ENCODE measurements at places on chromosomes 2 and 18.

- H3K4me3 ChIP-seq = no peak overlapping the region
- DNase-seq = no peak
- H3K27ac ChIP-seq = no peak overlapping the region
- H3K4me1 ChIP-seq = no peaks in the 10 kb centered on the region
- peaks cover 20% of the 10 kb centered on the region for H3K27me3 ChIP-seq
Observed at GRCh38 chr2:129806990-129807389, 172.5 kb upstream of the RAB6C start.

DNA sequence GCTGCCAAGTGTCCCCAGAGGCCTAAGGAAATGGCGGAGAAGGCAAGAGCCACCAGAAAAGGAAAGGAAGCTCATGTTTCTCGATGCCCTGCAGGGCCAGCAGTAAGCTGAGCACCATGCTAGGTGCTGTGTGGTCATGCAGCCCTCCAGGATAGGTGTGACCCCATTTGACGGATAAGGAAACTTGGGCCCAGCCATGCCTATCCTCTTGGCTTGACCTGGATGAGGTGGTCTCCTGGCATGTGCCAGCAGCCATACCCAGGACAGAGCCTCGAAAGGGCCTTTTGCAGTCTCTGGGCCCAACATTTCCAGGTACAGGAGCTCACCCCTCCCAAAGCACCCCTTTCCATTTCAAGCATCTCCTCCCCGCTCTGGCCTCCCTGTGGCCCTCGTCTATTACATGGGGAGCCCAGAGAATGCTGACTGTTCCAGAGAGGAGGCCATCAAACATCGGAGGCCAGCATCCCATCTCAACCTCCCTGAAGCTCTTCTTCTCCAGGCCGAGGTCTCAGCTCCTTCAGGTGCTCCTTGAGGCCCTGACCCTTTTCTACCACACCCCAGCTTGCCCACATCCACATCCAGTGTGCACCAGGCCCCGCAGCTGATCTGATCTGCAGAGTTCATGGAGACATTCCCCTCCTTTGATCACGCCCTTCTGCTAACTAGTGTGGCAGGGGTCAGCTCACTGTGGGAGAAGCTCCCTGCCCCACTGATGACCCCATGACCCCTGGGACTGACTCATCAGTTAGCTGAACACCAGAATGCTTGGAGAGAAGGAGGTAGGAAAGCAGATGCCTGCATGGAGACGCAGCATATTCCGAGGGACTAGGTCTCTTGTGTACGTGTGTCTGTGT, 208.4 kb downstream of the TNS1 start:
- DNase-seq = no peak
- no peaks in the 10 kb centered on the region for H3K36me3 ChIP-seq
- H3K27me3 ChIP-seq = no peaks in the 10 kb centered on the region

DNA sequence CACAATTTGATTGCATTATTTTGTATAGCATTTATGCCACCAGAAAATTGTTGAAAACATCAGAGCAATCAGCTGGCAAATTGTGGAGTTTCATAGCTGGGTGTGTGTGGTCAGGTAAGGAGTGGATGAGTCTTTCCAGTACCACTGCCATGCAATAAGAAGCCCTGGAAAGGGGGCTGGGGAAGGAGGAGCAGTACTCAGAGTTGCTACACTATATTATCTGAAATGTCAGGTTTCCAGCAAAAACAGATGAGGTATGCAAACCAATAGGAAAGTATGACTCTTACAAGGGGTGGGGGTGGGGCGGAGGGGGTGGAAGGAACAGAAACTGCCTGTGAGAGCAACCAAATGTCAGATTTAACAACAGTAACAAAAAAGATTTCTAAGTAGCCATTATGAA, 112.2 kb downstream of the SOS1 start:
- no peak overlapping the region for H3K27ac ChIP-seq
- peaks cover 62% of the 10 kb centered on the region for H3K36me3 ChIP-seq
- peaks cover 10% of the 10 kb centered on the region for H3K4me1 ChIP-seq
- no peaks in the 10 kb centered on the region for H3K27me3 ChIP-seq
- no peak overlapping the region for H3K4me3 ChIP-seq

DNA sequence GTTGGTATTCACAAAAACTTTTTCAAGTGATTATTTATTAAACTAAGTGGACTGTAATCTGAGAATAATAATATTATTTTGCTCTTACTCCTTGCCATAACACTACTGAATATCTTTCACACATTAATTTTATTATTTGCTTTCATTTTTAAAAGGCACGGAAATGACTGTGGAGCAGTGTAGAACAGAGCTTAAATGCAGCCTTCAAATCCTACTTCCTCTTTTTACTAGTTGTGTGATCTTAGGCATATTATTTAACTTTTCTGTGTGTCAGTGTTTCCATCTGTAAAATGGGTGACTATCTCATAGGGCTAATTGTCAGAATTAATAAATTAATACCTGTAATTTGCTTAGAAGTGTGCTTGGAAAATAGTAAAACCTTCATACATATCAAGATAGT, 55.5 kb upstream of the SLC8A1 start:
- no peaks in the 10 kb centered on the region for H3K4me1 ChIP-seq
- peaks cover 3% of the 10 kb centered on the region for H3K27me3 ChIP-seq
- DNase-seq = no peak
- no peak overlapping the region for H3K27ac ChIP-seq
- no peak overlapping the region for H3K4me3 ChIP-seq
- H3K36me3 ChIP-seq = no peaks in the 10 kb centered on the region

DNA sequence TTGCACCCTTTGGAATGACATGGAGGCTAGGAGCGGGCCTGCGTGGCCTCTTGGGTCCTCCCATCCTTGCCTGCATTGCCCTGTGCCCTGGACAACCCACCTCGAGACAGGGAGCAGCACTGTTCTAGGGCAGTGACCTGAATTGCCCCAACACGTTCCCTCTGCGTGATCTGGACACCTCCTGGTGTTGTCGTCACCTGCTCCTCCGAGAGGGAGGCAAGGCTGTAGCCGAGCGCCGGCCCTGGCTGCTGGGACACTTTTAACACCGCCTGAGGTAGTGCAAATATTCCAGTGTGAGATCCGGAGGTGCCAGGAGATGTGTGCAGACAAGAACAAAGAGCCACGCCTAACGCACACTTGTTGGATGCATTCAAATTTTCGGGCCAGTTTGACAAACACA, 131.5 kb downstream of the SMAD7 start:
- H3K36me3 ChIP-seq = peaks cover 4% of the 10 kb centered on the region
- H3K4me3 ChIP-seq = no peak overlapping the region
- no peak overlapping the region for H3K27ac ChIP-seq
- H3K27me3 ChIP-seq = peaks cover 4% of the 10 kb centered on the region

DNA sequence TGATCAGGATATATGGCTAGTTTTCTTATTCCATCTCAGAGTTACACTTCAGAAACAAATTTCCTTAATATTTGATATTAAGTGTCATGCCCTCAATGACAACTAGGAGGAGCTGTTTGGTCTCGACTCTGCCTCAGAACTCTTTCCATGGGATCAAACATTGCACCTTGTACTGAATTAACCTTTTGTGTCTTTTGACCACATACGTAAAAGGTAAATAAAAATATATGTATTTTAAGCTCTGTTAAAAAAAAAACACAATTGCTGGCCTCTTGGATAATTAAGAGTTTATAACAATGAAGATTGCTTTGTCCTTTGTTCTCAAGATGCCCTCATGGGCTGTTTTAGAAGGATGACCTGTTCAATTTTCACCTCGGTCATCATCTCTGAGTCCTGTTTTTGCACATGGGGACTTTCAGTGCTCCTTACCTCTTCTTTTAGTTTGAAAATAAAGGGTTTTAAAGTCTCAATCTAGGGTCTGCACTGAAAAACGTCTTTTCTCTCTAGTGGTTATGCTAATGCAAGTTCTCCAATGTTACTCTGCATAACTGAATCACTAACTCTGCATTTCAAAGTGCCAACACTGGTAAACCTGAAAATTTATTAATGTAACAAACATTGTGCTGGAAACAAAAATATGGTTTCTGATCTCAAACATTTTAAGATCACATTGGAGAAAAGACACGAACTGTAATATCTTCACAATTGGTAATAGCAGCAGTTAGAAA, 18.8 kb upstream of the FN1 start:
- H3K4me3 ChIP-seq = no peak overlapping the region
- H3K36me3 ChIP-seq = no peaks in the 10 kb centered on the region
- no peak for DNase-seq

GRCh38 chr2:234189230-234189629, 138.7 kb downstream of the SPP2 start:
- H3K27me3 ChIP-seq = peaks cover 9% of the 10 kb centered on the region
- no peak overlapping the region for H3K27ac ChIP-seq
- H3K4me1 ChIP-seq = peaks cover 2% of the 10 kb centered on the region
- DNase-seq = no peak
- no peak overlapping the region for H3K4me3 ChIP-seq

- no peak for DNase-seq
- no peak overlapping the region for H3K4me3 ChIP-seq
- H3K27ac ChIP-seq = no peak overlapping the region
- peaks cover 12% of the 10 kb centered on the region for H3K27me3 ChIP-seq
Observed at GRCh38 chr18:74569401-74569800, 28.3 kb upstream of the ZNF407 start.

DNA sequence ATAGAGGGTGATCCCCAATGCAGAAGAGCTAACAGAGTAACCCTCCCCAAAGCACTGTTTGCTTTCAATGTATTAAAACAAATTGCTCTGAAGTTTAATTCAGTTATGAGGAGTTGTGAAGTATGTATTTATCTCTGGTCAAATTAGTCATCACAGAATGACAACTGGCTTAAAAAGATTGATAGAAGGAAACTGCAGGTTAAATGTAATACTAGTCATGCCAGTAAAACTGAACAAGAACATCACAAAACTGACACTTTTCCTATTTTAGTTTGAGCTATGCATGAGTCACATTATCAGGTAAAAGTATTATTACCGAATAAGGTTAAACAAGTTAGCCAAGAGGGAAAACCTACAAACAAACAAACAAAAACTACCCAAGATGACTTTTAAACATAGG, 99.0 kb upstream of the ACVR1C start:
- no peak for DNase-seq
- H3K36me3 ChIP-seq = peaks cover 77% of the 10 kb centered on the region
- no peak overlapping the region for H3K27ac ChIP-seq
- H3K4me1 ChIP-seq = no peaks in the 10 kb centered on the region
- H3K27me3 ChIP-seq = no peaks in the 10 kb centered on the region
- H3K4me3 ChIP-seq = no peak overlapping the region

DNA sequence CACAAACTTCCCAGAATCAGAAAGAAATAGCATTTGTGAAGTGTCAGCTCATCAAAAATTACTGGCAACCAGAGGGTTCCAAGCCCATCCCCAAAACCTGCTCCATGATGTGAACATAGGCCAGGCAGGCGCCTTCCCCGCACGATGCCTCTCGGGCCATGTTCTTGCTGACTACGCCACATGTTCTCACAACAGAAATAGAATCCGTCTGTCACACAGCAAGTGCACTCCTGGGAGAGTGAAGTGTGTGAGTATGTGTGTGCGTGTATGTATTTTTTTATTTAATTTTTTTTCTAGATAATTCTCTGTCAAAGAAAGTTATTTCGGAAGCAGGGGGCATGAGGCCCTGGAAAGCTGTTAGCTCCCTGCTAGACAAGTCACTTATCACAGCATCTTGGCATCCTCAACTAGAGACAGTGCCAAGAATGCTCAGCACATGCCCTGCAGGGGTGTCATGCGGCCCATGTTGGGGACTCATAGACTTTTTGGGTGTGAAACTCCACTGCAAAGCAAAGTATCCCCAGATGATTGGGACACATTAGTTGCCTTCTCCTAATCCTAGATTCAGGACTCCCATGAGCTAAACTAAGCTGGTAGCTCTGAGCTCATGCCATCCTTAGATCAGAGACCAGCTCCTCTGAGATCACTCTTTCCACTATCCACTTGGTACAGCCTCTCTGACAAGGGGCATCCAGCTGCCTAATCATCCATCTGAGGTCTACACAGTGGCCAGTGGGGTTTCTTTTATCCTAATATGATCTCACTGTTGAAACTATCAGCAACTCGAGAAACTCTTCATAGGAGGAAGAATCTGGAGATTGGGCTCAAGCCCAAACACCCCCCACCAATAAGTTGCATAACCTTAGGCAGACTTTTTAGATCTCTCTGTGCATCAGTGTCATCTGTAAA, 53.2 kb upstream of the CYRIA start:
- no peak for DNase-seq
- H3K27me3 ChIP-seq = peaks cover 4% of the 10 kb centered on the region
- H3K27ac ChIP-seq = no peak overlapping the region
- H3K36me3 ChIP-seq = no peaks in the 10 kb centered on the region
- H3K4me3 ChIP-seq = no peak overlapping the region
- no peaks in the 10 kb centered on the region for H3K4me1 ChIP-seq

- H3K27ac ChIP-seq = no peak overlapping the region
- DNase-seq = no peak
- no peak overlapping the region for H3K4me3 ChIP-seq
Observed at GRCh38 chr2:79799729-79800128, 286.9 kb downstream of the CTNNA2 start.

DNA sequence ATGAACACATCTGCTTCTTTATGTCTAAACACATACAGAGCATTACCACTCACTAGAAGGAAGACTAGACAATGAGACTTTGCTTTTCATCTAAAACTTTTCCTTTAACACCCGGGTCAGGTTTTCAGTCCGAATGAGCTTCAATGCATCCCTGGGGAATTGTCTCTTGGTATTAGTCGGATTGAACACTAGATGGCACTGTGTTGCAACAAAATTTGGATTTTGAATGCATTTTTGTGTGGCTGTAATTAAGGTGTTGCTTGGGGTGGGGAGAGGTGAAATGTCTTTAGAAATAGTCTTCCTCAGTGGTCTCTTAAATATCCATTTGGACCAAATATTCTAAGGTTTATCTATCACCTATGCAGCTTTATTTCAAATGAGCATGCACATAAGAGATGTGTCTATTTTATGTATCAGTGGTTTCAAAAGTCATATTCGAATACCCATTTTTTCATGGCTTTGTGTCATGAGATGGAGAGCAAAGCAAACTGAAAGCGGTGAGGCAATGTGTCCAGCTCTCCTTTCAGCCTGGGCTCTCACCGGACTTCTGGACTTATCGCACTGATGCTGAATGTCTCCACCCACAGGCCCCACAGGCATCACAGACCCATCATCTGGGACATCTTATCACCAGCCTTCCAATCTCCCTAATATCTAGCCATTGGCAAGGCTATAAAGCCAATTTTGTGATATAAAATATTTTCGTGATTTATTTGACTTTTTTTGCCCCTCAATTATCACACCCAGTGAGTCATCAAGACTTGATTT, 510.3 kb downstream of the RNF144A start:
- peak; percentile 61 for DNase-seq
- H3K36me3 ChIP-seq = peaks cover 4% of the 10 kb centered on the region
- H3K27me3 ChIP-seq = peaks cover 3% of the 10 kb centered on the region
- H3K4me3 ChIP-seq = no peak overlapping the region
- no peak overlapping the region for H3K27ac ChIP-seq

GRCh38 chr2:140873915-140874531, 1256.8 kb downstream of the LRP1B start:
- H3K27me3 ChIP-seq = no peaks in the 10 kb centered on the region
- H3K36me3 ChIP-seq = no peaks in the 10 kb centered on the region
- DNase-seq = no peak

- H3K36me3 ChIP-seq = peaks cover 28% of the 10 kb centered on the region
- H3K4me3 ChIP-seq = peak overlapping the region; percentile 55
- DNase-seq = peak; percentile 79
- H3K4me1 ChIP-seq = peaks cover 48% of the 10 kb centered on the region
- peak overlapping the region; percentile 91 for H3K27ac ChIP-seq
- H3K27me3 ChIP-seq = peaks cover 17% of the 10 kb centered on the region
Observed at GRCh38 chr2:231545105-231545902, 15.1 kb upstream of the NMUR1 start.

All from activated CD4-positive, alpha-beta T cell treated with anti-CD3 and anti-CD28 coated beads, Interleukin-2, amount 10 ng/mL, durations not matched to agents 7 days and 5 days (primary cell).